Stimulated activated CD4-positive, alpha-beta T cell treated with anti-CD3 and anti-CD28 coated beads, TNF-alpha, amount 100 ng/mL, for 24 hours (primary cell): ENCODE measurements at places on chromosomes 4 and X.
A peak's percentile ranks its signal among the peaks of the same experiment; 100 is the strongest.

- no peak for DNase-seq
Measured at GRCh38 chrX:136549226-136549625, 17.2 kb downstream of the VGLL1 start.

DNA sequence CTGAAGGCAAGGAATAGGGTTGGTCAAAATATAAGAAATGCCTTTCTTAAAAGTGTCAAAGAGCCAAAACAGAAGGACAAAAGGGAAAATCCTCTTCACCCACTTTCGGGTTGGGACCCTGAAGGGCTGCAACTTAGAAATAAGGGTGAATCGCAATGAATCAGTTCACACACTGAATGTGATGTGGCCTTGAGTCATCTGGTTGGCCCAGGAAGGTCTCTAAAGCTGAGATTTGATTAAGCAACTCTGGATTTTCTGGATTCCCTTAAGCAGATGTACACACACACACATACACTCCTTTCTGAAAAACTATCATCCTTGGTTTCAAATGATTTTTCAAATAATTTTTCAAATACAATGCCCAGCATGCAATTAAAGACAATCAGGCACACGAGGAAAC is 13.1 kb downstream of the TAB3 start:
- no peak for DNase-seq

DNA sequence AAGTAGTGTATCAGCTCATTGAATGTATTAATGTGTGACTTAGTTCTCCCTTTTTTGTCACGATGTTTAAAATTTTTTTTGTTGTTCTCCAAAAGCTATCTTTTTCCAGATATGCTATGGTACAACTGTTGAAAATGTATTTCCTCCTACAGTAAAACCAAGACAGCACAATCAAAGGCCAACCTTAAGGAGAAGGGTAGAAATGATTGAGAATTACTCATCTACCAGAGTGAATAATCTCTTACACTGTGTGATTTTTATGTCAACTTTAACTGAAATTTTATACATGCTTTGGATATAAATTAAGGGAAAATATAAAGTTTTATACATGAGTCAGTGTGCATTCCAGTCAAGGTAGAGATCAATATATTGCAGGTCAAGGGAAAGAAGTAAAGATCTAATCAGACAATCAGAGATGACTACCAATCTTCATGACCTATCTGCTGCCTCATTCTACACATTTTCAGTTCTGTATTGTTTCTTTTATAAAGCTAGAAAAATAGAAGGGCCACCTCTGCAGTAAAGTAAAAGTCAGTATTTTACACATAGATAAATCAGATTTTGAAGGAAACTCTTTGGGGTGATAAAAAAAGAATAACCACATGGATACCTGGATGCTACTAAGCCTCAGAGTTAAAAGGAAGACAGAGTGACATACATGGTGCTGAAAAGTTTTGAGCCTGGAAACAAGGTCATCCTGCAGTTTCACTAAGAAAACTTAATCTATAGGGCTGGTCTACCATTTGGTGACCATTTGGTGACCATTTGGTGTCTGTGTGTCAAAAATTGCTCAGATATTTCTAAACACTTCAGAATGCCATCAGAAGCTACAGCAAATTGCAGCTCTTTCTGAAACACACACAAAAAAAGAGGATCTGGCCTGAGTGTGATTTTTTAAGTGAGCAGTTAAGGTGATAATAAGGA is 1.6 kb downstream of the FAM13A start:
- no peak for DNase-seq

DNA sequence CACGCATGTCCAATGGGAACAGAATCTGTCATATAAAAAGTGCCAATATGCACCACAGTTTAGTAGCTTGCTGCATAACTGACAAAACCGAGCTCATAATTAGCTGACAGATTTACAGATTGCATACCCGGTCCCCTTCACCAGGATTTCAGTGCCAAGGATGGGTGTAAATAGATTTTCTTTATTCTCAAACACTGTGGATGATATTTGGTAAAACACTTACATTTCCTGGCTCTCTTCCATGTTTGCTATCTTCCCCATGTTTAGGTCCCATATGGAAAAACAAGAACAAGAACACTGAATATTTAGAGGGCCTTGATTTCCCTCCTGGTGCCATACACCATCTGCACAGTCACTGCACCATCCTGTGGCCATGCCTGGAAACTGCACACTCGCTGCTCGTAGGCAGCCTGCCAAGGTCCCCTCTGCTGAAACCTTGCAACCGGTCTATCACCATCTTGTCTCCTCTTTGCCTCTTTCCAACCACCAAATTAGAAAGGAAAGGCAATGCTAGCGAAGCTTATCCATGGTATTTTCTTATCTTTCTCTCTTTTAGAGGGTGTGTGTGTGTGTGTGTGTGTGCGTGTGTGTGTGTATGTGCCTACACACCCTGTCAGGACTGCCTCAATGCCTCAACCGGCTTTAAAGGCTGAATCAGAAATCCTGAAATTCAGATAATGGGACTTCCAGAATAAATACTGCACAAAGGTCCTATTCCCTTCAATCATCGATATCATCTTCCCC is 124.2 kb upstream of the MBNL3 start:
- peak; percentile 28 for DNase-seq

DNA sequence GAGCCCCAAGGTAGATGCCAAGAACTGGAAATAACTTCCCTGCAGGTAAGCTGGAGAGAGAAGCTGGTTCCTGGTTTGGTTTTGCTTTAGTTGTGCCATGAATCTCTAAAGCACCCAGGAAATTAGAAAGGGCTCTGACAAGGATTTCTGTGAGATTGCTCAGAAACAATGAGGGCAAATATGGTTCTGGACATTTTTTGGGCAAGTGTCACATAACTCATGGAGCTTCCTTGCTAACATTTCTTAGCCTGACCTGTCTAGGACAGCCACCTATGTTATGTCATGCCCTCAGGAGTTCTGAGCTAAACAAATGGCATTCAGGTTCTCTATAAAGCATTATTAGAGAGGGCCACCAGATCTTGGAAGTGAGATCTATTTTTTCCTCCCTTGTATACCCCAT is 131.8 kb downstream of the GUCY2F start:
- no peak for DNase-seq

- DNase-seq: no peak
Measured at GRCh38 chr4:54723220-54723619, 65.5 kb downstream of the KIT start.

DNA sequence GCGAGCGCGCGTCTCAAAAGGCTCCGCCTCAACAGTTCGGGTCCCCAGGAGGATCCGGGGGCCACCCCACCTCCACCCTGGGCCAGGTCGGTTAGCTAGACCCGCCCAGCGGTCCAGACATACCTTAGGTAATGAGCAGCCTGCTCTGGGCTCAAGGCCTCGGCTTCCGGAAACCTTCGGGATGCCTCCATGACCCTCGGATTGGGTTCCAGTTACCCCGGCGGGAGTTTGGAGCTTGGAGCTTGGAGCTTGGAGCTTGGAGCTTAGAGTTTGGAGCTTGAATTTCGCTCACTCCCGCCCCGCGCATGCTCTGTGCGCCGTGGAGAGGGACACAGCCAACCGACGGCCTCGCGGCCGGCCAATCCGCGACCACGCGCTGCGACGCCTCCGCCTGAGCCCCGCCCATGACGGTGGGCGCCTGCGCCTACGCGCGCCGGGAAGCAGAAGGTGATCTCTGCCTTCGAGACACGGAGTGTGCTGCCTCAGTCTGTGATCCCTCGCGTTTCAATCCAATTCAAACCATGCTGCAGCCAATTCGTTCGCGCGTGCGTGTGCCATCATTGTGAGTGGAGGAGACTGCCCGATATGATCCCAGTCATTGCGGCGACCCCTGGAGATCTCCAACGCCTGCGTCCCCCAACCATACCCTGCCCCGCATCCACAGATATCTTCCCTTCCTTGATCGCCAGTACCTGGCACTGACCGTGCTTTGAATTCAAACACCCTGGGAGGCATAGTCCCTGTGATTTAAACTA is at the start of gene ERCC6L:
Gene ERCC6L (minus strand): TSS at position 307 of the 755 bp plus-strand sequence. CDS start 116 bp downstream, at position 191.
- DNase-seq: peak; percentile 57

DNA sequence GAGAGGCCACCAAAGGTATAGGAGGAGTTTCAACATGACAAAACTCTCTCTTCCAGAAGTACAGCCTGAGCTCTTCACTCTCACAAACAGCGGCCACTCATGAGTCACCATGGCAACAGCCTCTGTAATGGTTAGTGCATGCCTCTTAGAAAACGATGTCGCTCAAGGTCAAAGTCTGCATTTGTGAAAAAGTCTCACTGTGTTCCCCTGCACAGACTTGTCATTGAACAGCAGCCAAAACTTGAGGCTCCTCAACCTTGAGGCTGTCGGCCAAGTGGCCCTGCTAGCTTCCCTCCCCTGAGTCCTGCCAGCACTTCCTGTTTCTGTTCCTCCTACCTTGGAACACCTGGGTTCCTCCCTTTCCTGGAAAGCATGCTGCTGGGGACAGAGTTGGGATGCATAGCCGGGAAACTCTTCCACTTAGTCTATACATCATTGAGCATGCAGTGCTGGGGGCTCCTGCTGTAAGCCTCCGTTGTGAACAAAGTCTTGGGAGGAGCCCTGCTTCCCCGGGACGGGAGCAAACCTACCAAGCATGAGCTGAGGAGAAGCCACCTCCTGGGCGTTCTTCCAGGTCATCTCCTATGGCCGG is 66.6 kb downstream of the ING2 start:
- no peak for DNase-seq

DNA sequence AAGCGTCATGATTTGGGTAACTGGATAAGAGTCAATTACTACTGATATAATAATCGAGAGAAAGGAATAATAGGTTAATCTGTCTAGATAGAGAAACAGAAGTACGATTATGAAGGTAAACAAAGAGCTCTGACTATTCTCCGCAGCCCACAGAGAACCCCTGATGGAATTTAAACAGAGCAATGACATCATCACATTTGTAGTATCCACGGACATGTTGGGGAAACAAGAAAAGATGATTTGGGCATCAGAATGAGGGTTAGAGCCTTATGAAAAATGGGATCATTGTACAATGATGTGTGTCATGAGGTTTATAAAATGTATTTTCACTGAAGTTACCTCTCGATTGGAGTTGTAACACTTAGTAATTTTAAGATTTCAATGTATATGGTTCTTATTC is 129.9 kb downstream of the DTHD1 start:
- no peak for DNase-seq

DNA sequence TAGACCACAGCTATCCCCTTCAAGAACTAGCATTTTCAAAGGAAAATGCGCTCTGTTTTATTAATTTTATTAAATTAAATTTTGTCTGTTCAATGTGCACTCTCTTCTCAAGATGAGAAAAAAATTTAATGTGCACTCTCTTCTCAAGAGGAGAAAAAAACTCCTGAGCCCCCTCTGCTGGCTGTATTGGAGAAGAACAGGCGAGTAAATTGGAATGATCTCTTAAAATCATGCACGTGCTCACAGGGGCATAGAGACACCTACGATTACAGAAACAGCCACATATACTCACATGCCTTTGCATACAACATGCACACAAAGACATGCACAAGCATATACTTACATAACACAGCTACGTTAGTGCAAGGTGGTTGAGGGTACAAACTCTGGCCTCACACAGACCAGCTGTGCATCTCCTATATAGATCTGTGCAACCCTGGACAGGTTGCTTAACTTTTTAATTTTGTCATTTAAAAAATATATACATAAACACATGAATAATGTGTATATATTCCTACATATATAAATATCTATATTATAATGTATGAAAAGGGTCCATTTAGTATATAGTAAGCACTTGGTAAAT is 176.2 kb upstream of the CXorf66 start:
- DNase-seq: peak; percentile 0

GRCh38 chr4:25632135-25632534 is 23.5 kb upstream of the SLC34A2 start:
- DNase-seq: no peak

DNA sequence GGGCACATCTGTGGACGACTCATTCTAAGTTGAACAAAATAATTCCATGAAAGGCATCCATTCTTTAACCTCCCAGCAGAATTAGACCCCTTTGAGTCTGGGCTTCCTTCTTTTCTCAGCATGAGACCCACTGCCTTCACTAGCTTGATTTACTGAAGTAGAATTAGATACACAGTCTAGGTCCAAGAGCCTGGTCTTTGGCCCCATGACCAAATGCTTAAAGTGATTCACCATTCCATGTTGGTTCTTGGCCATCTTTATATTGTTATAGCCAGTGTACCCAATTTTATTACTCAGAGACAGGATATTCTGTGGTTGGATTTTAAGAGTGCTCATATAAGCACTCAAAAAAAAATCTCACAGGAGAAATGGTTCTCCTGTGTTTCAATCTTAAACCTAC is 155.3 kb upstream of the GPC4 start:
- no peak for DNase-seq

GRCh38 chr4:168408620-168409019 is 71.7 kb downstream of the DDX60L start:
- no peak for DNase-seq

- no peak for DNase-seq
Measured at GRCh38 chr4:28443801-28444412, 1583.3 kb downstream of the STIM2 start.

DNA sequence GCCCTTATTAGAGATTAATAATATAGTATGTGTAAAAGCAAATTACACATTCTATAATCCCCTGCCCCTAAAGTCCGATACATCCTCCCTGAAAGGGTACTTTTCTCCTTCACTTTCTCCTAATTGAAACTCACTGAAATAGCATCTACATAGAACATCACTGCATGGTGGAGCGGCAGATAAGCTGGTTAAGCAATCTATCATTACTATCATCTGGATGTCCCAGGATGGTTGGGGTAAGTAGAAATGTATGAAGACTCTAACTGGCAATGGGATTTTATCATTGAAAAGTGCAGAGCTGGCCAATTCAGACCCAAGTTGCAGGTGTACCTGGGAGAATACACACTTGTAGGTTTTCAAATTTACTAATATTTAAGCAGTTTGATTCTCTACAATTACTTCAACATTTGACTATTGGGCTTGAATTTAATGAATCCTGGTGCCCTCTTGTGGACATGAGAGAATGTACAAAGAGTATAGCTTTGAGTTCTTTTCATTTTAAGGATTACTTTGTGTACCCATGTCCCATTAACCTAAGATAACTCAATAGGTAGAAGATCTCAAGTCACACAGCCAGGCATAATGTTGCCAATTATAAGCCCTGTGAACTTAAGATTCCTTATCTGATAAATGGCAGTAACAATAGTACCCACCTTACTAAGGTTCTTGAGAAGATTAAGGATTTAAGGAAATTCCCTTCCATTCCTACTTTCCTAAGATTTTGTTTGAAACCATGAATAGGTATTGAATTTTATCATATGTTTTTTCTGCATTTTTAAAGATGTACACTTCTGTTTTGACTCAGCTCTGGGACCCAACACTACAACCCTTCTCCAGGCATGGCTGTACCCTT is 69.8 kb downstream of the SHROOM3 start:
- DNase-seq: no peak

DNA sequence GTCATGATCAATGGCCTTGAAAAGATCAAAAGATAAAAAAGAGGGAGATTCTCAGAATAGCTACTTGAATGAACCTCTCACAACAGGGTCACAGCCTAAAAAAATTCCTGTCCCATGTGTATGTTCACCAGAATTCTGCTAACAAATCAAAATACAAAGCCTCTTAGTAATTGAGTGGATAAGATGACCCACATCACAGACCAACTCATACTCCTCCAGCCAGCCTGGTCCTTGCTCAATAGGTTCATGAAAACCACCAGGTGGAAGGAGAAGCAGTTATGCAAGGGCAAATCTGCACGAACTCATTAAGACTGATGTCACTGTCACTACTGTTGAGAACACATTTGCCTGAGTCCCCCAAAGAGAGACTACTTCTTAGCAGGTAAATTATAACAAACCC is 21.5 kb downstream of the WDFY3 start:
- DNase-seq: no peak

GRCh38 chr4:84258905-84259830 is 239.9 kb downstream of the NKX6-1 start:
- DNase-seq: no peak

GRCh38 chr4:36273276-36273675 is 8.1 kb upstream of the DTHD1 start:
- DNase-seq: no peak
